T-cell (primary cell): ENCODE measurements at places on chromosomes 12 and 14.

DNA sequence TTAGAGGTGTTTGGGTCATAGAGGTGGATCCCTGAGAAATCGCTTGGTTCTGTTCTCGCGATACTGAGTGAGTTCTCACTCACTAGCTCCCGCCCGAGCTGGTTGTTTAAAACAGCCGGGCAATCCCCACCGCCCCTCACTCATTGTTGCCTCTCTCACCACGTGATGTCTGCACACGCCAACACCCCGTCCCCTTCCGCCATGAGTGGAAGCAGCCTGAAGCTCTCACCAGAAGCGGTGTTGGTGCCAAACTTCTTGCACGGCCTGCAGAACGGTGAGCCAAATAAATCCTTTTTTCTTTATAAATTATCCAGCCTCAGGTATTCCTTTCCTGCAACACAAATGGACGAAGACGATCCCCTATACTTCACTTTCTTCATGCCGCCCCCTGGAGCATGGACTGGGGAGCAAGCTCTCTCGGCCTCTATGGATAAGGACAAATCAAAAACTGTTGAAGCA lies 45.4 kb upstream of the CCND2 start:
- DNase-seq = no peak

- no peak for DNase-seq
Measured at GRCh38 chr14:53943751-53944083, 12.9 kb downstream of the BMP4 start.

GRCh38 chr12:106101803-106102202 lies 37.0 kb downstream of the NUAK1 start:
- no peak for DNase-seq

DNA sequence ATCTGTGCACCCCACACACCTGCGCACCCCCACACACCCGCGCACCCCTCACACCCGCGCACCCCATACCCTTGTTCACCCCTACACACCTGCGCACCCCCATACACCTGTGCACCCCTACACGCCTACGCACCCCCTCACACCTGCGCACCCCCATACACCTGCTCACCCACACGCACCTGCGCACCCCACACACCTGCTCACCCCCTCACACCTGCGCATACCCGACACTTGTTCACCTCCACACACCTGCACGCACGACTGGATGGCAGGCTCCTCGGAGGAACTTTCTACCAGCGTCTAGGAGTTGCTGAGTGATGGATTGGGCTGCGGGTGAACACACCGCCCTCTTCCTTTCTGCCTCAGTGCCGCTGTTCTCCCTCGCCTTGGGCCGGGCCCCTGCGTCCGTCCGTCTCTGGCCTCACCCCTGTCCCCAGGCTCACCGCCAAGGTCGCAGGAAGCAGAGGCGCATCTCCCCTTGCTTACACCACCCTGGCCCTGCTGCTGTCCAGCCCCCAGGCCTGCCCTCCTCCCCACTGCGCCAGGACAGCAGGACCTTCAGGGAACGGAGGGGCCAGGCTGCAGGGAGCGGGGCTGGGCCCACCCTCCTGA lies 20.7 kb upstream of the TMEM106C start:
- DNase-seq = no peak

- no peak for DNase-seq
Measured at GRCh38 chr12:129599406-129599805, 304.4 kb downstream of the TMEM132D start.

GRCh38 chr14:74645756-74646470 lies 33.9 kb upstream of the LTBP2 start:
- no peak for DNase-seq

DNA sequence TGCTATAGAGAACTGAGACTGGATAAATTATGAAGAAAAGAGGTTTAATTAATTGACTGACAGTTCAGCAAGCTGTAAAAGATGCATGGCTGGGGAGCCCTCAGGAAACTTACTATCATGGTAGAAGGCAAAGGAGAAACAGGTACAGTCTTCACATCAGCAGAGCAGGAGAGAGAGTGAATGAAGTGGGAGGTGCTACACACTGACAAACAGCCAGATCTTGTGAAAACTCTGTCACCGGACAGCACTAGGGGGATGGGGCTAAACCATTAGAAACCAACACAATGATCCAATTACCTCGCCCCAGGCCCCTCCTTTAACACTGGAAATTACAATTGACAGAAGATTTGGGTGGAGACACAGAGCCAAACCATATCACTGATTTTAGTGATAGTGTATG lies 682.4 kb downstream of the SLC16A7 start:
- no peak for DNase-seq

GRCh38 chr12:115337693-115338543 lies 653.9 kb upstream of the TBX3 start:
- DNase-seq = no peak

- DNase-seq = no peak
Measured at GRCh38 chr14:90567191-90567590, 170.4 kb downstream of the CALM1 start.

DNA sequence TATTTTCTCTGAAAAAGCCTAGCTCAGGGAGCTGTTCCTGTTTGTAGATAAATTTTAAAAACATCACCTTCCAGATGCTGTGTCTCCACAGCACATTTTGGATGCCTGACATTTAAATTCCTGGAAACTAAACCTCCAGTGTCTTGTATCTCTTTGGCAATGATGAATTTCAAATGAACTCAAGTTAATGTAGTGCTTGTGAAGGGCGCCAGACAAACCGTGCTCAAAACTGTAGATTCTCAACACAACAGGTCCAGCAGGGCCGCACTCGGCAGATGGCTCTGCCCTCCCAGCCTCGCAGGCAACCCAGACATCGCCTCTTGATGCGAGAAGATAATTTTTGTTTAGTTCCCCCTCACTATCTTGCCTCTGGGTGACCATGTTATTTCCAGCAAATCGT lies 432.9 kb downstream of the VRK1 start:
- DNase-seq = no peak

- DNase-seq = no peak
Measured at GRCh38 chr12:104426926-104427546, 29.7 kb upstream of the CHST11 start.

GRCh38 chr12:111850526-111850925 lies 8.5 kb downstream of the MAPKAPK5 start:
- DNase-seq = no peak

DNA sequence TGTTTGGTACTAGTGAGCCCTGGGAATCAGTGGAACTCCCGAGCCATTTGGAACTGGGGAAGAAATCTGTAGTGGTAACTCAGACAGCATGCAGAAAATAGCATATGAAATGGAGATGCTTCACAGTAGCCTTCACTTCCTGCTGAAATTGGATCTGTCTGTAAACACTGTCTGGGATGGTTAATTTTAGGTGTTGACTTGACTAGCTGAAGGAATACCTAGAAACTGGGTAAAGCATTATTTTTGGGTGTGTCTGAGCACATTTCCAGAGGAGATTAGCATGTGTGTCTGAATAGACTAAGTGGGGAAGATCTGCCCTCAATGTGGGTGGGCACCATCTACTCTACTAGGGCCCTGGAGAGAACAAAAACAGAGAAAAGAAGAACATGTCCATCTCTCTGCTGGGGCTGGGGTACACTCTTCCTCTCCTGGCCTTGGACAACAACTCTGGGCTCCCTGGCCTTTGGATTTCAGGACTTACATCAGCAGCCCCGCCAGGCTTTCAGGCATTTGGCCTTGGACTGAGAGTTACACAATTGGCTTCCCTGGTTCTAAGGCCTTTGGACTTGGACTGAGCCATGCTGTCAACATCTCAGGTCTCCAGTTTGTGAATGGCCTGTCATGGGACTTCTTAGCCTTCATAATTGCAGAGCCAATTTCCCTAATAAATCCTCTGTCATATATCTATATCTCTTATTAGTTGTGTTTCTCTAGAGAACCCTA lies 14.0 kb upstream of the CRADD start:
- no peak for DNase-seq

- DNase-seq = no peak
Measured at GRCh38 chr12:49187184-49187583, 1.7 kb downstream of the TUBA1A start.

DNA sequence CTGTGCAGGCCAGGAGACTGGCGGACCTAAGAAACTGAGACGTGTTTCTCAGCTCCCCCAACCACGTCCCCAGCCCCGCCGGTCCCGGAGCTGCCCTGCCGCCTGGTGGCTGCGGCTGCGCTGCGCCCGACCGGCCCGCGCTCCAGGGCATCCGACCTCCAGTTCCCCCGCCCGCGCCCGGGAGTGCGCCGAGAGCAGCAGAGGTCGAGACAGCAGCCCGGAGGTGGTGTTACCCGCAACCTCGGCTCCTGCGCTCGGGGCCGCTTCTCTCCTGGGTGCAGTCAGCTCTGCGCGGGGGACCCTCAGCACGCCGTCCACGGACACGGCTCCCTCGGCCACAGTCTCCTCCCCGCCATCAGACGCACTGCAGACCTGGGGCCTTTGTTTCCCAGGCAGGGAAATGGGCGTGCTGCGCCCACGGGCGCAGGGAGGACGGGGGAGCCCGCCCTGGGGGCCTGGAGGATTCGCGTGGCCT lies 21.6 kb upstream of the GPR132 start:
- peak; percentile 77 for DNase-seq

- no peak for DNase-seq
Measured at GRCh38 chr12:8035440-8036010, 3.0 kb downstream of the FOXJ2 start.

DNA sequence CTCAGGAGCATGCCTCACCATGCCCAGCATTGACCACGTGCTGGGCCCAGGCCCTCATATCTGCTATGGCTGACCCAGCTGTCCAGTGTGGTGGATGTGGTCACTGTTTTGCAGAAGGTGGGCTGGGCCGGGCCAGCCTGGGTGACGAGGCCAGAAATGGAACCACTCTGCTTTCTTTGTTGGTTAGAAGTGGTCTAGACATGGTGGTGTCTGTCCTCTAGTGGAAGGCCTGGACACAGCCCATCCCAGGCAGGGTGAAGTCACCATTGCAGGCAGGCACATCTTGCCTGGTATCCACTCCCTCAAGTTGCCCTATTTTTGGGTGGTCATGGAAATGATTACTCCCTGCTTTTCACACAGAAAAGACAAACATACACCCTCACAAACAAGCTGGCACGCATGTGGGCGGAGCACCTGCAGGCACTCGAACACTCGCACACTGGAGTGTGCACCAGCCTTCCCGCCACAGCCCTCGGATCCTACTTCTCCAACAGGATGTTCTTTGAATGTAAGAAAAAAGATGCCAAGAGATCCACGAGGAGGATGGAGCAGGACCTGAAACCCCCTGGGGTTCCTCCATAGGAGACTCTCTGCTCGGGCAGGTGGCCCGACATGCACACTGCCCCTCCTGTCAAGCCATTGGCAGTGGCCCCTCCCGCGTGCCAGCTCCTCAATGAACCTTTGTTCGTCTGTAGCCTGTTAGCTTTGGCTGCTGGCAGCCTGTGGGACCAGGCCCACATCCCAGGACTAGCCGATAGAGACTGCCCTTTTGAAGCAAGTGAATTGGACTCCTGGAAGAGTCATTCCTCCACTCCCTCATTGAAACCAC lies 38.4 kb downstream of the MLXIP start:
- DNase-seq = no peak

GRCh38 chr12:21547437-21547836 lies 21.3 kb downstream of the SPX start:
- DNase-seq = no peak

DNA sequence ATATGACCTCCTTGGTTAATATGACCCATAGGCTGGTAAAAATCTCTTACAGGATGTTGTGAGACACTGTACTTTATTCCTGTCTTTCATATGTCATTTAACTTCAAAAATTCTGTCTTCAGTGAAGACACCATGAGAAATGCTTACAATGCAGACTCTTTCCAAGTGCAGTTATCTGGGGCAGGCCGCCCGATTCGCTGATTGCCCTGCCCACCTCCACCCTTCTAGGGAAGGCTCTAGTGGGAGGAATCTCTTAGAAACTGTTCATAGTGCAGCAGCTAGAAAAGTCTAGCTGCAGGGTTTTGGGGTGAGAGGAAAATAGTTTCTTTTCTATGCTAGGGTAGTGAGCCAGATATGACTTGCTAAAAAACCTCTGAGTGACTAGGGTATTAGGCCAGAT lies 15.0 kb upstream of the CIPC start:
- no peak for DNase-seq

- DNase-seq = no peak
Measured at GRCh38 chr12:121953695-121954094, 35.3 kb downstream of the CFAP251 start.
